Skeletal muscle cell (primary cell): ENCODE measurements at places on chromosomes 4 and X.

DNA sequence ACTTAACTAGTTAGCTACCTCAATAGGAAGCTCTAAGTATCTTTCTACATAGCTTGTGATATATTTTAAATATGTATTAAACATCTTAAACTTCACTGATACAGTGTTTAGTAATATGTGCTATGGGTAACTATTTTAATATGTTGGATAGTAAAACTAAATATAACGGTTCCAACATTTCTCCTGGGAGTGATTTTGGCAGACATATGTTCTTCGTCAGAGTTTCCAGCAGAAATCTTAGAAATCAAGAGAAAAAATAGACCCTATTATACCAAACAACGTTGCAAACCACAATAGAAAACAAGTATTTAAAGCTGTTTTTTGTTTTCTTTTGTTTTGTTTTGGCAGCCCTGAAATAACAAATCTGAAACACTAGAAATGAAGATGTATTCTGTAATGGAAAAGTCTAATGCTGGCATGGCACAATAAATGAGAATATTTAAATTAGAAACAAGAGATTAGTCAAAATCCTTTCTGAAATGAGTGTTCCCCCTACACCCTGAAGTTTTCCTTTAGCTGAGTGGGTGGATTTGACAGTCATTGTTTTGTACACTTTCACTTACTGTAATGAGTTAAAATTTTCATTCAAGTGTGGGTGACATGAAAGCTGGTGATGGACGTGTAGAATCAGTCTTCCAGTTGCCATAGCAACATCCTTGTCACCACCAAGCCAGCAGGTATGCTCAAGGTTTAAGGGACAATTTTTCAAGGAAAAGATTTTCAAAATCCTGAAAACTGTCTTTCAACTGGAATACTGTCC is 233.5 kb downstream of the SCFD2 start:
- DNase-seq = no peak

GRCh38 chrX:132662844-132663243 is 174.0 kb upstream of the MBNL3 start:
- DNase-seq = no peak

GRCh38 chr4:48031802-48032525 is 15.4 kb downstream of the NIPAL1 start:
- no peak for DNase-seq

GRCh38 chrX:3370656-3371055 is 24.2 kb upstream of the MXRA5 start:
- no peak for DNase-seq

DNA sequence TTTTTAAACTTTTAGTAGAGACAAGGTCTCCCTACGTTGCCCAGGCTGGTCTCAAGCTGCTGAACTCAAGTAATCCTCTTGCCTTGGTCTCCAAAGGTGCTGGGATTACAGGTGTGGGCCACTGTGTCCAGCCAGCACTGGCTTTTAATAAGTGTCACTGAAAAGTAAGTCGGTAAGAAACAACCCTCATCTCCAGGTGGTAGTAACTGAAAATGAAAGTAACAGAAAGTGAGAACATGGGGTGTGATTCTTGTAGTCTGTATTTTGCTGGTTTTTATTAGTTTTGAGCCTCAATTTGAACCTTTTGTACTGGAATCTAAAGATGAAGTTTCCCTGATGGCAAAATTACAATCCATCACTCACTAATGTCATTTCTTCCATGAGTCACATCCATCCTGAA is 238.1 kb upstream of the AGA start:
- DNase-seq = no peak
